ENCODE measurements at places on chromosomes 4 and X. TPM values are rescaled to one million over a fixed set of nuclear protein-coding genes. Genes with fewer than 3 reads are reported as not detected.
A peak's percentile ranks its signal among the peaks of the same experiment; 100 is the strongest.

GRCh38 chrX:85569096-85569495, 189.6 kb upstream of the POF1B start:
- ATAC-seq = no peak

DNA sequence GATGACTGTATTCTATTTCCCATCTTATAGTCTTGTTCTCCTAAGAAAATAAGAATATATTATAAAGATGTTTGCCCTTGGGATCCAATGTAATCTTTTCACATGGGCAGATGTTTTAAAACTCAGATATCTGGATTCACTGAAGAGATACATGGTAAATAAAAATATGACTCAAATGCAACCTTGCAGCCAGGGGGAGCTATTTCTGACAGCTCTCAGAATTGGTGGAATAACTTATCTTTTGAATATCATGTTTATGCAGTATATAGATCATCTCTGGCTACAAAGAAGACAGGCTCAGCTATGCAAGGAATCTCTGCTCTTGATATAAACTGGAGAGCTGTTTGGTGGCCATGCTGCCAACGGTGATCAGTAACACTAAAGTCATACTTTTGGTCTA, 274.7 kb downstream of the GLUD2 start:
- no peak for ATAC-seq

DNA sequence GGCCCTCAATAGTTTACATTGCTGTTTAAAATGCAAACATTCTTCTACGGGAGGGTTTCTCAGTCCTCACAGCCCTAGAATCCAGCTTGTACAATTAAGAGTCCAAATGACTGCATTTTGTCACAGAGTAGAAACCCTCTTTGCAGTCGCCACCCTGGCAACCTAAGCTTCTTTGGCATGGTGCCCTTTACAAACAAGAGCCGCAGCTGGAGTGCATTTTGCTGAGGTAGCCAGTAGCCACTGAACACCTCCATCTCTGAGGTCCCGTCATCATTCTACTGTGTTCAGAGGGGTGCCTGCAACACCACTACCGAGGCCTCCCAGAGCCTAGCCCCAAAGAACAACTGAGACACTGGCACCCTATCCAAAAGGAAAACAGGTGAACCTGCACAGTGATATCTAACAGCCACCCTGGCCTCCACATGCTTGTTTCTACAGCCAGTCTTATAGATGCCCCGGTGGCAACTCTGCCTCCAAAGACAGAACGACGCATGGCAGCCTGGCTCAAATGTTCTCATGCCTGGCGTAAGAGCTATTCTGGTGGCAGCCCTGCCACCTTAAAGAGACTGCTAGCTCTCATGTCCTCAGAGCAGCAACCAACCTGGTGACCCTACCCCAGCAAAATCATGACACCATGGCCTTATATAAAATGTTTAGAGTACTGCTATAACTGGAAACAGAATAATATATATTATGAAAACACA, 801.9 kb downstream of the TECRL start:
- ATAC-seq = no peak

DNA sequence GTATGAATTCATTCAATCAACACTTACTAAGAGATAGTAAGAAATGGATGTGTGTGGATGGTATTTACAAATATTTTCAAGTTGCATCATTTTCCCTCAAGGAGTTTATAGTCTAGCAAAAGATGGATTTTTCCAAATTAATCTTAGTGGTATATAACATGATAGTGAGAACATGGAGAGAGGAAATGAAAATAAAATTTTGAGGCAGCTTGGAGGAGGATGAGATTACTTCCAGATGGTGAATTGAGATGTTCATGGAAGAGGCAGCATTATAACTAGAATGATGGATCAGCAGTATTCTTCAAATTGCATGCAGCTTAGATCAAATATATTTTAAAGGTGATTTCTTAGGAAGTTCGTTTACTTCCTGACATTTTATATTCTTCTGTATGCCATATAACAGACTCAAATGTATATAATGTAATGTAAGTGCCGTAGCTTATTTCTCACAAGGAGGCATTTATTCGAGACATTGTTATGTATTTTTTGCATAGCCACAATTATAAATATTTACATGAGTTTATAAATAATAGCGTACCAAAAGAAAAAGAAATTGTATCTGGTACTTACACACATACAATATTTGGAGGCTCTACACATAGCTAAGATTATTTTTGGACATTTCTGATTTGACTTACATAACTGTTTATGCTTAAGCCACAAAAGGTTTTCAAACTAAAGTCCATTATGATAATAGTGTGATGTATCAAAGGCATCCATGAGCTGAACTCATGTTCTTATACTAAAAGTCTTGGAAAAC, 439.4 kb downstream of the SPRY1 start:
- ATAC-seq = no peak

- ATAC-seq = no peak
These were observed 200.2 kb upstream of the FAM47A start for GRCh38 chrX:34332334-34332733.

- peak; percentile 68 for ATAC-seq
These were observed at the start of gene BMPR1B for GRCh38 chr4:94757192-94758140. Gene BMPR1B (plus strand): TSS chr4:94757955. CDS start chr4:95104425, 346,470 bp downstream.

DNA sequence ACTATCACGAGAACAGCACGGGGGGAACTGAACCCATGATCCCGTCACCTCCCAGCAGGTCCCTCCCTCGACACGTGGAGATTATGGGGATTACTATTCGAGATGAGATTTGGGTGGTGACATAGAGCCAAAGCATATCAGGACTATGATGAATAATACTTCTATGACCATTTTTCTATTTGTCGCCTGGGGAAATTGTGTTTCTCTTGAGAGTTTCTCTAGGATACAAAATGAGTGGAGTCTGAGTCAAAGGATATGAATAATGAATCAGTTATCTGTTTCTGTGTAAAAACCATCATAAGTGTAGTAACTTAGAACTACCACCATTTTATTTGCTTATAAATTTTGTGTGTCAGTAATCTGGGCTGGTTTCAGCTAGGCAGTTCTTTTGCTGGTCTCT, 533.0 kb upstream of the ARX start:
- ATAC-seq = no peak

- ATAC-seq = no peak
These were observed 114.0 kb upstream of the VEGFC start for GRCh38 chr4:176906709-176907108.

- ATAC-seq = peak; percentile 78
These were observed 145.6 kb downstream of the AMELX start for GRCh38 chrX:11438767-11439166.

- ATAC-seq = no peak
These were observed 1.2 kb downstream of the ELF2 start for GRCh38 chr4:139175646-139176301.

GRCh38 chrX:48911412-48912182, at the start of gene SLC35A2:
Gene SLC35A2 (minus strand): TSS chrX:48911646. CDS start chrX:48911636, 10 bp downstream.
- peak; percentile 83 for ATAC-seq

The NPY2R gene
- not detected for total RNA-seq

GRCh38 chrX:10656214-10656613, 35.8 kb upstream of the MID1 start:
- ATAC-seq = no peak

The CSN1S1 gene
- not detected for total RNA-seq

GRCh38 chr4:174352061-174352819, 68.5 kb downstream of the CEP44 start:
- ATAC-seq = no peak

- no peak for ATAC-seq
These were observed 33.1 kb upstream of the SLC7A11 start for GRCh38 chr4:138275216-138275615.

GRCh38 chr4:11133868-11134267, 294.8 kb downstream of the HS3ST1 start:
- no peak for ATAC-seq

- no peak for ATAC-seq
These were observed 46.0 kb downstream of the ZNF185 start for GRCh38 chrX:152943826-152944225.

DNA sequence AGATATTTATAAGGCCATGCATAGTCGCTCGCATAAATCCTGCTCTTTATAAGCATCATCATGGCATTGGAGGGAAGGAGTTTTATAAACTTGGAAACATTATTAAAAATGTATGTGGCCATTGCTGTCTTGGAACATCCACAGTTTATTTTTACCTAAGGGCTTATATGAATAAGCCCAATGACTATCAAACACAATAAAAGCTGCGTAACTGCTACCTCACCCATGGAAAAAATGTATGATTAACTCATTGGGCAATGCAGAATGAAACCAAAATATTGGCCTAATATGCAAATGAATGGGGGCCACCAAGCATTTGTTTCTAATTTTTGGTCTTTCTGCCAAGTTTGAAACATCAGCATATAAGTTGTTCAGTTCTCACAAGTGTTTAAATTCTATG, 19.1 kb downstream of the GEMIN8 start:
- no peak for ATAC-seq

DNA sequence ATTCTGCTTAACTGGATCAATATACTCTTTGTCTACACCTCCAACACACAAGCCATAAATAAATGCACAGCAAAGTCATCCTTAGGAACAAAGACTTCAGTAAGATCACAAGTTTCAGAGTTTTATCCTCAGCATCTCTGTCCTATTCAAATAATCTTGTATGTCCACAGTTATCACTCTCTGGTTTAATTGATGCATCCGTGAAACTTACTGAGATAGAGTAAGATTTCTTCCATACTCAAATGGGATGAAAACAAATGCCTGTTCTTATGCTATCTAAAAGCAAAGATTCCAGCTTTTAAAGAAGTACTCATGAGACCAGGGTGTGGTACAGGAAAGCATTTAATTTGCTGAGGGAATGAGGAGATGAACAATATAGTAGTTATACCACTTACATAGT, 184.6 kb upstream of the SLC7A11 start:
- no peak for ATAC-seq

- no peak for ATAC-seq
These were observed 3.4 kb upstream of the HOPX start for GRCh38 chr4:56684320-56685050.

The VCX3B gene
- total RNA-seq = not detected

- ATAC-seq = no peak
These were observed 25.9 kb downstream of the PKD2 start for GRCh38 chr4:88033309-88033708.

DNA sequence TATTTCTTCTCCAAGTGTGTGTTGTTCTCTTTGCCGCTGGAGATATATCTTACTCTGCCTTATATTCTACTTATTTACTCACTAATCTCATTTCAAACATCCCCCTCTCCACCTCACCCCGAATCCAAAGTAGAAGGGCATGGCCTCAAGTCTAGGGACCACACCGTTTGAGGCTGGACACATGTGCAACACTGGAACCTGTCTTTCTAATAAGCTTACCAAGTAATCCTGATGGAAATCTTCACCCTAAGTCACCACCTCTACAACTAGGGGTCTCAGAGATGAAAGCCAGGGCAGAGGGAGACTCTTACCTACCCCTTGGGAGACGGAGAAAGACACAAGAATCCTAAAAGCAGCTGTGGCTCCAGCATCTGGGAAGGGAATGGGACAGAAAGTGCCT, 6.0 kb downstream of the PROM1 start:
- ATAC-seq = no peak

DNA sequence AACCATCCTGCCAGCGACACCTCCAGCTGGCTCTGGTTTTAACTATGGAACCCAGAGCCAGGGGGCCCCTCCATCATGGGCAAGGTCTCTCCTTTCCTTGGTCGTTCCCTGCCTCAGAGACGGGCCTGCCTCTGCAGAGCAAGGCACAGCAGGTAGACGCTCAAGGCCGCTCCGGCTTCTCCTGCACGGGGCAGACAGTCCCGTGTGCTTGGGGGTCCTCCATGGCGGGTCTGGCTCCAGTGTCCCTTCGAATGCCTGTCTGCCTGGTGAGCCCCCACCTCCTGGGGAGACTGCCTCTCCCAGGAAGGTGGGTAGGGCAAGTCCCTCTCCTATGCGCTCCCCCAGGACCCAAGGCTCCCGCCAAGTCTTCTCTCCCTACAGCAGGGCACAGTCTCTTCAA, 71.5 kb downstream of the ACOX3 start:
- no peak for ATAC-seq

GRCh38 chrX:69116077-69116476, 49.2 kb downstream of the PJA1 start:
- ATAC-seq = no peak

GRCh38 chr4:8837181-8837841, 34.3 kb downstream of the HMX1 start:
- no peak for ATAC-seq

The WDR17 gene
- 4.6 TPM for total RNA-seq

All from gastroesophageal sphincter (tissue), 4 donors.